ENCODE measurements at places on chromosomes 4 and X.

GRCh38 chrX:128759177-128759576 is 707.0 kb upstream of the ACTRT1 start:
- DNase-seq = no peak

- DNase-seq = no peak
Measured at GRCh38 chr4:168293386-168293975, 25.1 kb downstream of the DDX60 start.

DNA sequence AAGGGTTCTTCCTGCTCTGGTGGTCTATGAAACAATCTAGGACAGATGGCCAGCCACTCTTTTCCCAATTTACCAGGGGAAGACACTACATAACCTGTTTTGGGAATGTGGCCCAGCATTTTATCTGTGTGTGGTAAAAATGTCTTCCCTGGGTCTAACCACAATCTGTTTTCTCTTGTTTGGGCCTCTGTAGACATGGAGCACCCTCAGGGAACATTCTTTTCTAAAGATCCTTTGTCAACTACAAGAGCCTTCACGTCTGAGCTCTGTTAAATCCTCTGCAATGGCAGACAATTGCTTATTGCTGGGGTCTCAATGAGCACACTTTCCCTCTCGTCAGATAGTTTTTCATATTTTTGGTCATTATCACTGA is 35.5 kb downstream of the PLAC1 start:
- peak; percentile 61 for DNase-seq

- peak; percentile 95 for DNase-seq
Measured at GRCh38 chrX:45434231-45434630, 233.6 kb upstream of the DIPK2B start.

- peak; percentile 1 for DNase-seq
Measured at GRCh38 chr4:62015043-62015739, 815.1 kb downstream of the ADGRL3 start.

- no peak for DNase-seq
Measured at GRCh38 chrX:130555341-130555740, 153.6 kb downstream of the RBMX2 start.

- peak; percentile 42 for DNase-seq
Measured at GRCh38 chrX:38929966-38930421, 128.7 kb downstream of the MID1IP1 start.

- DNase-seq = no peak
Measured at GRCh38 chr4:129994715-129995114, 898.8 kb downstream of the C4orf33 start.

- no peak for DNase-seq
Measured at GRCh38 chr4:175813204-175813603, 1.1 kb upstream of the GPM6A start.

GRCh38 chr4:55993994-55994663 is 45.4 kb downstream of the CEP135 start:
- no peak for DNase-seq

DNA sequence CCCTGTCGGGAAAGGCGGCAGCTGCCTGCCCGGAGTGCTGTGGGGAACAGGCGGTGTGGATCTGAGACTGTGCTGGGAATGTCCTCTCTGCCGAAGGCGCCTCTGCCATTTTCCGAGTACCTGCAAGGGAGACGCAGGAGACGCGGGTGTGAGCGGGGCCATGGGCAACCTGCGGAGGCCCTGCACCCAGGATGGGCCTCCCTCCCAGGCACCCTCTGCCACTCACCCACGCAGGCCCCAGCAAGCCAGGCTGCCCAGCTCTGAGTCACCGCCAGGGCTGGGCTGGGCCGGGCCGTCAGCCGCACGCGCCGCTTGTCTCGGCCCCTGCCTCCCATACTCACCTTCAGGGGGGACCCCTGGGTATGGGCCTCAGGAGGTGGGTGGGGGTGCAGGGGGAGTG is 3.5 kb upstream of the FGFR3 start:
- DNase-seq = peak; percentile 24

GRCh38 chr4:109041463-109042360 is 260.7 kb downstream of the COL25A1 start:
- DNase-seq = no peak

GRCh38 chr4:150533673-150534072 is 48.3 kb upstream of the MAB21L2 start:
- no peak for DNase-seq

- DNase-seq = no peak
Measured at GRCh38 chr4:7389101-7389701, 45.5 kb downstream of the PSAPL1 start.

DNA sequence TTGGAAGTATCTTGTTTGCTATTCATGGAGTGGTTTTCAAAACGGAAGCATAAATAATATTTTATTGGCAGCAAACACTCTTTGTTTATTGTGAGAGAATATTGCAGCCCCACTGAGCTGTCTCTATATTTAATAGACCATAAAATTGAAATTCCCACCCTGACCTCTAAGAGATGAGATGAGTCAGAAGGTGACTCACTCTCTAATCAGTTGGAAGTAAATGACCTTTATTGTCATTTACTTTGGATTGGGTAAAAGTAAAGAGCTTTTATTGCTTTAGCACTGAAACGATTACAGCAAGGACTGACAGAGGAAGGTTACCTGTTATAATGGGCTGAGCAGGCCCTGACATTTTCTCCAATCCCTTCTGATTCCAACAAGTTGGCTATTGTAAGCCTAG is 55.0 kb downstream of the SYTL5 start:
- DNase-seq = peak; percentile 36

DNA sequence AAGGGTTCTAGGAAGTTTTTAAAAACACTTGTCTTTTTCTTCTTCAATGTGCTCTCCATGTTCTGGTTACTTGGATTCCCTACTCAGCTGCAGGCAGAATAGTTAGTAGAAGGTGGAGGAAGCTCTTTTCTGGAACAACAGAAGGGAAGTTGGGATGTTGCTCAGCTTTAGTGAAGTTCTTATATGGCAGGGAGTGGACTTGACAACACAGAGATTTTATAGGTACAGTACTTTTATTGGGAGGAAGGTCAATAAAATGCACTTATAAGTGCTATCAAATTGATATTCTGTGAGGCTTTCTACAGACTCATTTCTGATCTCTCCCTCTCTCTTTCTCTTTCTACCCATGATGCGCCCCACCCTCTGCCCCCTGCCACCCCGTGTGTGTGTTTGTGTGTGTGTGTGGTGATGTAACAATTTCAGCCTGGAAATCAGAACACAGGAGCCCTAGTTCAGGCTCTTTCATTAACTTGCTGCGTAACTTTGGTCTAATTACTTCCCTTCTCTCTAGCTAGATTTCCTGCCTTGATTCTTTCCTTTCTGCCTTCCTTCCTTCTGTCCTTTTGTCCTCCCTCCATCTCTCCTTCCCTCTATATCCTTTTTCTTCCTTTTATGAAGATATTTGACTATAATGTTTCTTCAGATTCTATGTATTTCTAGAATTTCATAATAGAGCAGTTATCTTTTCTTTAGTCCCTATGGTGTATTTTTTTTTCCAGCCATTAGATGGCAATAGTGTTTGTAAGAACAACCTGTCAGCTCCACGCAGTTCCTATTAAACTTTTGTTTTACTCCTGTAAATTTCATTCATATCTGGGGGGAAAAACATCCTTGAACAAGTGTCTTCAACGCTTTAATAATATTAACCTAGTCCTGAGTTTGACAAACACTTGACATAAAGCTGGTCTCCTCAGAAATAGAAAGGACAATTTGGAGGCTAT is 37.1 kb downstream of the HEPH start:
- no peak for DNase-seq

DNA sequence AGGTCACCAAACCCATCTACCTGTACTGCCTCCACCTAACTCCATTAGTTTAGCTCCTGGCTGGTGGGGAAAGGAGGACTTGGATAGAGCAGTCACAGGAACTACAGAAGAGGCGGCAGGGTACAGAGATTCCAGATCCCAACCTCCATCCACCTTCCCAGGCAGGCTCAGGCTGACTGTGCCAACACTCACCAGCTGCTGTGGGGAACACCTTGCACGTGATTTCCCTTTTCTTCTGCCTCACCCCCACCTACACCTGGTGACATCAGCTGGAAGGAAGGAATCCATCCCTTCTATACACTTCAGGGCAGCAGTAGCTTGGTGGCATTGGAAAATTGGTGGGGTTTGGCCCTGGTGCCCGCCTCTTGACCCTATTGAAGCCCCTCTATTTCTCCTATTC is 41.5 kb downstream of the EFNB1 start:
- DNase-seq = no peak

GRCh38 chr4:4631150-4631549 is 89.3 kb upstream of the STX18 start:
- DNase-seq = no peak

DNA sequence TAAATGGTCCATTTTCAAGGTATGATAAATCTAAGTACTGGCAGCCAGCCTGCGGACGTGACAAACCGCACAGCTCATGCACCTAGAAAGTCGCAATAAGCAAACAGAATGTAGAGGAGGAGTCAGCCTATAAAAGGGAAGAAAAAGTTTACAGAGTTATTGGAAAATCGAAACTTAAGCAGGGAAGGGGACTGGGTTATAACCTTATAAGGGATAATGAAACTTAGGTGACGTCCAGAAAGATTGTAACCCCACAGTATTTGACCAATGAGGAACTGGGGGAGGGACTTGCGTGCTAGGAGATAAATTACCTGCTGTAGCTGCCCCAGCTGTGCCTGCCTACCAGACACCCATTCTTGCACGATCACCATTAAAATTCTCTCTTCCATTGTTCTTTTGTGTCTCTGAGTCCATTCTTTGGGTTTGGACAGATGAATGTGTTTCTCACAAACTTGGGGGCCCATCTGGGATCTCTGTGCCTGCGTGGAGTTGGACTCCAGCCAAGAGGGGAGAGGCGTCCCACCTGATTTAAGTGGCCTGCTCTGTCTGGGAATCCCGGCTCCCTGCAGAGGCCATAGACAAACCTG is 61.0 kb downstream of the ZCCHC12 start:
- no peak for DNase-seq

- DNase-seq = no peak
Measured at GRCh38 chr4:137979938-137980337, 262.2 kb downstream of the SLC7A11 start.

GRCh38 chr4:110119337-110119736 is 79.1 kb downstream of the ELOVL6 start:
- DNase-seq = peak; percentile 59

GRCh38 chrX:144730471-144730870 is 516.8 kb upstream of the SPANXN1 start:
- DNase-seq = peak; percentile 81

- no peak for DNase-seq
Measured at GRCh38 chrX:129984111-129984958, 1.9 kb downstream of the BCORL1 start.

- no peak for DNase-seq
Measured at GRCh38 chrX:100648458-100649417, 4.7 kb downstream of the SRPX2 start.

- DNase-seq = no peak
Measured at GRCh38 chr4:60962286-60962685, 237.8 kb upstream of the ADGRL3 start.

DNA sequence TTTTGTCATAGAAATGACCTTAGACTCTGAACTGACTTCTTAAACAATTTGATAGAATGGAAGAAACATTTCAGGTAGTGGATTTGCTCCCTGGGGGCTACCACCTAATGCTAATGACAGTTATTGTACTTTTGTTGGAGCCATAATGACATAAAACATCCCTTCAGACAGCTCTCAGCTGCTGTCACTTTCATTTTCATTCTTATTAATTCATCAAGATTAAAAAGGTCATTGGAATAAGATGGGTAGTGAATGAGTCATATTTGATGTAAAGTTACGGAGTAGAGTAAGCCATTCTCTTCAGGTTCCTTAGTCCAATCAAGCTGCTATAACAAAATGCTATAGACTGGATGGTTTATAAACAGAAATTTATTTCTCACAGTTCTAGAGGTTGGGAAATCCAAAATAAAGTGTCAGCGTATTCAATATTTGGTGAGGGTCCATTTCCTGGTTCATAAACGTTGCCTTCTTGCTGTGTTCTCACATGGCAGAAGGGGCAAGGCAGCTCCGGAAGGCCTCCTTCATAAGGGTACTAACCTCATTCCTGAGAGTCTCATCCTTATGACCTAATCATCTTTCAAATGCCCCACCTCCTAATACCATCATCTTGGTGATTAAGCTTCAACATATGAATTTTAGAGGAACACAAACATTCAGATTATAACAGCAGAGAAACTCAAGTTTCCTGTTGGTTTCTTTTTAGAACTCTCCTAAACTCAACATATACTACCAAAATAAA is 268.5 kb downstream of the ARAP2 start:
- DNase-seq = no peak

DNA sequence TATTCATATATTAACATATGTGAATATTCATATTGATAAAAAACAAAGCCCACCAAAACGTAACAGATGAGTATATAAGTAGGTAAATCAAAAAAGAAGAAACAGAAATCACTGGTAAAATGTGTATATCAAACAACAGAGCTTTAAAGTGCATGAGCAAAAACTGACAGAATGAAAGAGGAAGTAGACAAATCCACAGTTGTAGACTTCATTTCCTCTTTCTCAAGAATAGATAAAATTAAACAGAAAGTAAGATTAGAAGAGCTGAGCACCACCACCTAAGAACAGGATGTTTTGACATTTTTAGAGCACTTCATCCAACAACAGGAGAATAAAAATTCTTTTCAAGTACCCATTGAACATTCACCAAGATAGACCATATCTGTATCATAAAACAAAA is 64.6 kb downstream of the CNKSR2 start:
- no peak for DNase-seq

GRCh38 chrX:138763761-138764160 is 52.2 kb upstream of the FGF13 start:
- DNase-seq = no peak

DNA sequence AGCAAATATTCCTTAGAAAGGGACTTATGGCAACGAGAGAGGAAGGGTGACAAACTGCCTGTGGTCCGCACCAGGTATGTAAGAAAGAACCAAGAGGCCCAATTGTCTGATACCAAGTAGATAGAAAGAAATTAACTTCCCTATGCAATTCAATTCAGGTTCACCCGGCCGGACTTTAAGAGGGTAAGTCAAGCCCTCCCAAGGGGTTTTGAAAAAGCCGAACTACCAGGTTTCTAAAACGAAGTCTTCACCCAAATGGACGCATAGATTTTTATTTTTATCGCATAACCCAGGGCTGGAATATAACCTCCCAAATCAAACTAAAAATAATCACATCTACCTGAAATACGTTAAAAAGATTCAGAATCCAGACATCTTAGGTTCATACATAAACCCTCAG is 1.6 kb upstream of the MAB21L2 start:
- no peak for DNase-seq

Data from mammary epithelial cell (primary cell).